ENCODE measurements at places on chromosomes 6 and 20. TPM values are rescaled to one million over a fixed set of nuclear protein-coding genes. Genes with fewer than 3 reads are reported as not detected.

DNA sequence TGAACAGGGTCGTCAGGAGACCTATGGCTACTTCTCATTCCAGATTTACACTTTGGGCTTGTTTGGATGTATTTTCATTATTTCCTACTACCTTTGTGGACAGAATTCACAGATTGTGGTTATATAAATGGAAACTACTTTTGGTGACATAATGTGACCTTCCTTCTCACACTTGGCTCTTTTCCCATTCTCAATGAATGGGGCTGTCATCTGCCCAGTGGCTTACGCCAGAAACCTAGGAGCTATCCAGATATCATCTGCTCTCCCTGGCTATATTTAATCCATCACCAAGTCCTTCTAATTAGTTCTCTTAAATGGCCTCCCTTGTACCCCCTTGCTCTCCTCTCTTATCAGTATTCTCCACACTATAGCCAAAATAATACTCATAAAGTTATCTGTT, 1606.8 kb downstream of the KHDRBS2 start:
- no peak for DNase-seq

- no peak for DNase-seq
Observed at GRCh38 chr20:36364506-36364905, 58.4 kb downstream of the DLGAP4 start.

DNA sequence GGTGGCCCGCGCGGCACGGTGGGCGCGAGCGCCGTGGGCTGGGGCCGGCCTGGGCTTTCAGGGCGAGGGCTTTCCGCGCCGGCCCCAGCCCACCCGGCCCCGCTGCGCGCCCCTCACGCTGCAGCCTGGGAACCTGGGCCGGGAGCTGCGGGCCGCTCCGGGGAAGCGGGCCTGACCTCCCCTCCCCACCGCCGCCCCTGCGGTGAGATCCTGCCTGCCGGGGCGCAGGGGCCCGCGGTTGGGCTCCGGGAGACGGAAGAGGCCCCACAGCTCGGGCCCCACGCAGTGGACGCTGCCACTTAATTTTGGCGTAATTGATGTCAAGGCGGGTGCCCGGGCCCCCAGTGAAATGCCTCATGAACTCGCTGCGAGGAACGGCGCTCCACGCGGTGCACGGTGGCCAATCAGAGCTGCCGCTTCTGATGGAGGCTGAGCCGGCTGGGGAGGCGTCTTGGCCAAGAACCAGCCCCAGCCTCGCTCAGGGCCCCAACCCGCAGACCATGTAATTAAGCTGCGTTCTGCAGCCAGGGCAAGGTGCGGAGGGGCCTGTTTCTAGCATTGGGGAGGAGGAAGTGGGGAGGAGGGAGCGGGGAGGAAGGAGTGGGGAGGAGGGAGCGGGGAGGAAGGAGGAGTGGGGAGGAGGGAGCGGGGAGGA, 96.1 kb upstream of the BHLHE23 start:
- peak; percentile 68 for DNase-seq

- DNase-seq, result peak; percentile 10
Observed at GRCh38 chr6:38436726-38437465, 202.8 kb downstream of the BTBD9 start.

GRCh38 chr20:5442101-5442500, 125.3 kb upstream of the PROKR2 start:
- no peak for DNase-seq

GRCh38 chr6:162917506-162917905, 189.7 kb downstream of the PACRG start:
- no peak for DNase-seq

DNA sequence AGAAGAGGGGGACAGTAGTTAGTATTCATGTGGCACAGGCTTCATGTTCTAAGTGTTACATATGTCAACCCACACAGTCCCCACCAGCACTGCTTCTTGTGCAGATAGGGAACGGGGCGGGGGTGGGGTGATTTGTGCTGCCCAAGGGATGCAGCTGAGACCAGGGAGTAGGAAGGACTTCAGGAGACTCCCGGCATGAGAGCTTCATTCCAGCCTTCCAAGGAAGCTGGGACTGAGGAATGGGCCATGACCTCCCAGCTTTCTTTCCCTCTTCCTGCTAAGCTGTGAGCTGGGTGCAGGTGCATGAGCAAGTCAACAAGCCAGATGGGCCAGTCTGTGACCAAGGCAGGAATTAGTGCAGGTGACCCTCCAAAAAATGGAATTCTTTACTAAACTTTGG, 9.2 kb downstream of the BEND3 start:
- DNase-seq, result no peak

DNA sequence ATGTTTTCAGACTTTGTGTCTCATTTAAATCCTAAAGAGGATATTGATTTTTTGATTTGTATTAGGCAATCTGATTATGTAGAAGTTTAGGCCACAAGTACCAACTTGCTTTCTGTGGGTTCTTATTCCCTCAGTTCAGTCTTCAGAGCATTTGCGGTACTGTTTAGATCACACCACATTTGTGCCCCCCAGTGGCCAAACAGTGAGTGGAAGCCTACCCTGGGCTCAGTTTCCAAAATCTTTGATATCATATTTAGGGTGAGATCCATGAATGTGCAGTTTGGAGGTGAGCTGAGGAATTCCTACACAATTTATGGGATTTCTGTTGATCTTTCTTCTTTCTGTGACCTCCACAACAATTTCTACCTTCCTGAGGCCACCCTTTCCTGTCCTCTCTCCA, 92.3 kb upstream of the FUT9 start:
- no peak for DNase-seq

DNA sequence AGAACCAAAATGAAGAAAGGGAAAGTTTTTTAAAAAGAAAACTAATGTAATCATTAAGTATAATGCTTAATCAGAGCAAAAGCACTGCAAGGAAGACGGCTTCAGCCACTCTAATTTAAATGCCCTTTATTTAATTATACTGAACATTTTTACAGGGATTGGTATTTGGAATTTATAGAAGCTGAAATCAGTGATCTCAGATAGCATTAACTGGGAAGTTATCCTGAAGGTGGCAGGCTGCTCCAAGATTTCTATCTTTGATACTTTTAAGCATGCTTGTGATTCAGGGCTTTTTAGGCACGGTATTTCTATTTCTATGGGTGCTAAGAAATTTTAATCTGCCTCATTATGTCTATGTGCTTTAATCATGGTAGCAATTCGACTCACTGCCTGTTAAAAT, 1.3 kb upstream of the NDUFAF4 start:
- peak; percentile 26 for DNase-seq

DNA sequence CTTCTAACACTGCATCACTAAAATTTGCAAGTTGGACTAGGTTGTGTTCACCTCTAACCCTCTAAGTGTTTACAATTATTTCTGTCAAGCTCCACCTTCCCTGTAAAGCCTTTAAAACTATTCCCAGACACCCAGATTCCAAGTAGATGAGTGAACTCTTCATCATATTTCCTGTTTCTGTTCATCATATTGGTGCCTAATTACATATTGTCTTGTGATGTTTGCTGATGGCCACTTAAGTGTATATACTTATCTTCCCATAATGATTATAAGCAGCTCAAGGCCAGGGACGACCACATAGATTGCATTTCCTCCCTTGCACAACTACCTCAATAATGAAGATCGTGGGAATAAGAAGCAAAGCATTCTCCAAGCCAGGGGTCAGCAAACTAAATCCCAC, 16.8 kb downstream of the TNFRSF21 start:
- peak; percentile 22 for DNase-seq

DNA sequence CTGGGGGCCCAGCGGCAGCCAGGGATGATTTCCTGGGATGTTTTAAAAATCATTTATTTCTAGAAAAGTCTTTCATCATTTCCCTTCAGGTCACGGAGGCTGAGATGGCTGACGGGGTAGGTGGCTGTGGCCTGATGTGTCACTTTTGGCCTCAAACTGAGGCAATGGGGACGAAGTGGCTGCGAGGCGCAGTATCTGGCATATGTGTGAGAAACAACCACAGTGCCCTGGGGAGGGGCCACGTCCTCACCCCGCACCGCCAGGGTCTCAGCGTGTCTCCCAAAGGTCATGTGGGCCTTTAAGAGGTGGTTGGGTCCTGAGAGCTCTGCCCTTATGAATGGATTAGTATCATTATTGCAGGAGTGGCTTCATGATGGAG, 120.0 kb downstream of the CEBPB start:
- no peak for DNase-seq

GRCh38 chr20:13029687-13030375, 21.1 kb downstream of the SPTLC3 start:
- DNase-seq, result peak; percentile 94

DNA sequence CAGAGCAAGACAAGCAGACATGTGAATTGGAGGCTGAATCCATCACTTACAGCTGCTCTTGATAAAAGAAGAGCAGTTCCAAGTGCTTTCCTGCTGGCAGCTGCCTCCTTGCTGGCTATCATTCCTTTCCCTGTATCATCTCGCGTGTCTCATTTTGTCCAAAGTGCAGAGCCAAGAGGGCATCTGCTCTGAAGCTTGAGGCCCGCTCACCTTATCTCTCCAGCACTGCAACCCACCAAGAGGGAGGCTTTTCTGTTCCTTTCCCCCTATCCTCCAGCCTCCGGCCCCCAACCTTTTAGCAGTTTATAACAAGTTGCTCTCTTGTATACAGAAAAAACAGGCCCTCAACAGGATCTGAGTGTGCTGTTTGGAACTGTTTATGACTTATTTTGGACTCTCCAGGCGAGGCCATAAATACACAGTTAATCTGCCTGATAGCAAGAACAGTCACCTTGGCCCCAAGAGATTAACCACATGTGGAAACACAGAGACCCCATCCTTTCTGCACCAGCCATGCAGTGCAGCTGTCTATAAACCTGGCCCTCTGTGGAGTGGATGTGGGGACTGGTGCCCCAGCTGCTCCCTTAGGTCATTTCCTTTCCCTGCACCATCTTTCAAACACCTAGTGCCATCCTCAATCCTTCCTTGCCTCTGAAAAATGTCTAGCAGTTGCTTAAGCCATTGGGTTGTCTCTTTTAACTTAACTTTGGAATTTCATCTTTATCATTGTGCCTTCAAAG, 172.5 kb upstream of the FERMT1 start:
- DNase-seq, result no peak

DNA sequence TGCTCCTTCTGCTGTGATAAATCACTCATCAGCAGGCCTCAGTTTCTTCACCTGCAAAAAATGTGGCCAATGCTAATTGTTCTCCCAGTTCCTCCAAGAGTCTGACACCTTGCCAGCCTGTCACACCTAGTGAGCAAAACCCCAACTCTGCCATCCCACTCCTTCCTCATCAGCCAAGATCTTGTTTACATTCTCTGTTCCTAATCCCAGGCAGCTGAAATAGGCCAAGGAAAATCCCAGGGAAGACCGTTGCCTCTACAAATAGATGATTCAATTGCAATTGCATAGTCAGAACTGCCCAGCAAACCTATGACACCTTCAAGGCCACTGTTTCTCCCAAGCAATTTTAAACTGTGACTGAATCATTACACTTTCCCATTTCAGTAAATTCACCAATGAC, 78.7 kb downstream of the GMDS start:
- DNase-seq, result peak; percentile 14

GRCh38 chr6:148358196-148358785, 15.7 kb downstream of the SASH1 start:
- no peak for DNase-seq

DNA sequence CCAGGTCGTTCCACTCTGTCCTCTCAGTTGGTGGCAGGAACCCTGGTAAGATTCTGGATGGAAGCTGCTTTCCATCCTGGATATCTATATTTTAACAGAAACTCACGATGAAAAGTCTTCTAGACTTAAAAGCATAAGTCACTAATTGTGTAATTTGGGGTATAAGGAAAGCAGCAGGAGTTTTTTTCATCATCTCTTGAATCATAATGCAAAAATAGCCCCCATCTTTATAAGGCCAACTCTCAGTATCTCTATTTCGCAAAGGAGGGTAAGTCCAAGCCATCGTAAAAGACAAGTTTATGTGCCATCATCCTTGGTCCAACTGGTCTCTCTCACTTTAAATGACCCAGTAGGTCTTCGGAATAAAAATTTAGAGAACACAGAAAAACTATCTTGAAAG, 95.1 kb downstream of the FAM50B start:
- no peak for DNase-seq

- DNase-seq, result no peak
Observed at GRCh38 chr6:89359561-89359960, 7.0 kb upstream of the UBE2J1 start.

DNA sequence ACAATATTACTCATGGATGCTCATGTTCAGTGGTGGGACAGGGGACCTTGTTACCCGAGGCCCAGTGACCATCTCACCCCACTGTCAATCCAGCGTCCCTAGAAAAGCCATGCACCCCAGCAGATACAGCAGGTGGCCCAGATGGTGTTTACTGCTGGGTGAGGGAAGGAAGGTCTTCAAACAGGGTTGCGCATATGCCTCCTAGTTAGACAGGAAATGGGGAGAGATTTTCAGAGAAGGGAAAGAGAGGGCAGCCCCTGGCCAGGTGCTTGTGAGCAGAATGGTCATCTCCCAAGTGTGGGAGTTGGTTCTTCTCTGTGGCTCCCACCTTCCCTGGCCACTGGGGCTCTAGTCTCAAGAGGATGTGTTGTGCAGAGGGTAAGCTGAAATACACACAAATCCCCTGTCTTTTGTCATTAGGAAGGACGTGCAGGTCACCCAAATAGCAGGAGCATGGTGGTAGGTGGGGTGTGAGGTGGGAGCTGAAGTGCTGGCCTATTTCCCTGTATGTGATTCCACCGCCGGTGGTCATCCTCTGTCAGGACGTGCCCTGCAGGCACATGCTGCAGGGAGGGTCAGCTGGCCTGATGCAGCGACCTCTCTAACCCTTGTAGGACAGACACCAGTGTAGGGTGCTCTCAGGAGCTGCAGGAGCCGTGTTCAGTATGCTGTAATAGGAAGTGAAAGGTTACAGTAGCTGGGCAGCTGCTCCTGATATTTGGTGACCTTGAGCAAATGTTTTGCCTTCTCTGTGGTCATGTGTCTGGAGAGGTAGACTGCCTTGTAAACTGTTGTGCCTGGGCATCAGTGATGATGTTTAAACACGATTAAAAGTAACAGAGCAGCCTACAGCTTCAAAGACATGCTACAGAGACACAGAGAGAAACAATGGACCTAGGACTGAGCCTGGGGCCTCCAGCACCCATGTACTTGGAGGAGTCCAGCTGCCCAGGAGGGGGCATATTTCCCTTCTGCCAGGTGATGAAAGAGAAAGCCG, 3.2 kb upstream of the CST3 start:
- no peak for DNase-seq

- no peak for DNase-seq
Observed at GRCh38 chr6:13865141-13865540, 50.8 kb upstream of the MCUR1 start.

- no peak for DNase-seq
Observed at GRCh38 chr6:42551217-42551616, 12.6 kb upstream of the UBR2 start.

The TMEM217 gene
- 0.40 TPM for total RNA-seq

The TGM3 gene
- not detected for total RNA-seq

The HLA-DQB2 gene
- not detected for total RNA-seq

The MATN4 gene
- not detected for total RNA-seq

The MOG gene
- not detected for total RNA-seq

The MYCT1 gene
- total RNA-seq, result 0.06 TPM

The RRAGD gene
- 9.4 TPM for total RNA-seq

The ADGRB3 gene
- under 0.01 TPM for total RNA-seq

The EFCAB8 gene
- not detected for total RNA-seq

The CAGE1 gene
- 0.11 TPM for total RNA-seq

The RIPPLY2 gene
- total RNA-seq, result 5.4 TPM

All from Daoy (cell line).